Cardiac atrium fibroblast (primary cell): ENCODE measurements at places on chromosomes 5 and 9. TPM values are rescaled to one million over a fixed set of nuclear protein-coding genes. Genes with fewer than 3 reads are reported as not detected.

The MYMK gene
- total RNA-seq = not detected in 2 replicates

The SHOC1 gene
- not detected in 2 replicates for total RNA-seq

The ADAMTS13 gene
- total RNA-seq = 1.4 and 1.5 TPM in 2 replicates

The EIF4E1B gene
- not detected in 2 replicates for total RNA-seq

The FCN2 gene
- total RNA-seq = not detected in 2 replicates

The GRIA1 gene
- 1.3 TPM in 1 of 2 replicates, not detected in the other for total RNA-seq

The ECM2 gene
- 5.8 and 6.0 TPM in 2 replicates for total RNA-seq

The C5orf58 gene
- not detected in 2 replicates for total RNA-seq

The GPR151 gene
- total RNA-seq = not detected in 2 replicates

The AHRR gene
- total RNA-seq = 8.8 and 16.4 TPM in 2 replicates

The CDC25C gene
- total RNA-seq = 0.54 and 4.4 TPM in 2 replicates

The ACTBL2 gene
- total RNA-seq = 0.16 and 0.54 TPM in 2 replicates

The LRRC19 gene
- total RNA-seq = not detected in 2 replicates

The ANKRD34B gene
- not detected in 2 replicates for total RNA-seq

The LMNB1 gene
- 19.9 and 24.5 TPM in 2 replicates for total RNA-seq

The LSM11 gene
- 3.6 and 3.7 TPM in 2 replicates for total RNA-seq

The SPATA31C1 gene
- total RNA-seq = not detected in 2 replicates

The NPR3 gene
- total RNA-seq = 21.8 and 35.8 TPM in 2 replicates

The CCL27 gene
- total RNA-seq = not detected in 2 replicates

The ENG gene
- 570 and 620 TPM in 2 replicates for total RNA-seq

The KIF4B gene
- not detected in 2 replicates for total RNA-seq

The ELOVL7 gene
- 0.16 TPM in 1 of 2 replicates, not detected in the other for total RNA-seq

The HSPB3 gene
- 0.81 TPM in 1 of 2 replicates, not detected in the other for total RNA-seq
